ENCODE measurements at places on chromosomes 5 and 9.

GRCh38 chr5:171598641-171599152 lies 179.2 kb downstream of the FGF18 start:
- no peak for DNase-seq

- no peak for DNase-seq
Observed at GRCh38 chr5:69502367-69502766, 9.8 kb downstream of the OCLN start.

DNA sequence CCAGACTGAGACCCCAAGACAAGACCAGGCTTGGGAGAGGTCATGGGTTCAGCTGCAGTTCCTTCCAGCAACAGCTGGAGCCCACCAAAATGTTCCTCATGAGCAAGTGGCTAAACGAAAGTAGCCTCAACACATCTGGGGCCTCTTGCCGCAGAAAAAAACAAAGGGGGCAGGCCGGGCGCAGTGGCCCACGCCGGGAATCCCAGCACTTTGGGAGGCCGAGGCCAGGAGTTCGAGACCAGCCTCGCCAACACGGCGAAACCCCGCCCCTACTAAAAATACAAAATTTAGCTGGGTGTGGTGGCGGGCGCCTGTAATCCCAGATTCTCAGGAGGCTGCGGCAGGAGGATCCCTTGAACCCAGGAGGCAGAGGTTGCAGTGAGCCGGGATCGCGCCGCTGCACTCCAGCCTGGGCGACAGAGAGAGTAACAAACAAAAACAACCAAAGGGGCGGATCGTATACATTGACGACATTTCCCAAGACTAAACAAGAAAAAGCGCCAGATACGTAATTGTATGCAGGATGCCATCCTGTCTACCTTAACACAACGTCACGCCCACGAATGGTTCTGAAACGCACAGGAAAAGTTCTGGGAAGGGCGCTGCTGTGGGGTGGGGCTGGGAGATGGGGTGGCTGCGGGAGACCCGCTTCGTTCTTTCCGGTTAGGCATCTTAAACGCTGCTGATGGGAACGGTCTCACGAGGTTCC lies 1.7 kb downstream of the INPP5E start:
- no peak for DNase-seq

DNA sequence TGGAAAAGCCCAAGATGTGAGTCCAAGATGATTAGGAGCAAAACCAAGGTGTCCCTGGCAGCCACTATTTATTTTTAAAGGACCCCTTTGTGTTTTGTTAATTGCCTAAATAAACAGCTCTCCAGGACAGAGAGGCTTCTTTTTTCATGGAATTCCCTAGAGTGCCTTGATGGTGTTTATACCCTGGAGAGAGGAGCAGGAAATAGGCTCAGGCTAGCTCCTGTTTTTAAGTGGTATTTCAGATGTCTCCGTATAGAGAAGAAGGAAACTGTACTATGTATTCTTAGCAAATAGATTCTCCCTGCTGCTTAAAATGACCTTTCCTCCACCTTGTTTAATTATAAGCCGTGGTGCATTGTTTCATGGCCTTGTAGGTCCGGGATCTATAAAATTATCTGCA lies 292.4 kb downstream of the CD180 start:
- DNase-seq, result no peak

DNA sequence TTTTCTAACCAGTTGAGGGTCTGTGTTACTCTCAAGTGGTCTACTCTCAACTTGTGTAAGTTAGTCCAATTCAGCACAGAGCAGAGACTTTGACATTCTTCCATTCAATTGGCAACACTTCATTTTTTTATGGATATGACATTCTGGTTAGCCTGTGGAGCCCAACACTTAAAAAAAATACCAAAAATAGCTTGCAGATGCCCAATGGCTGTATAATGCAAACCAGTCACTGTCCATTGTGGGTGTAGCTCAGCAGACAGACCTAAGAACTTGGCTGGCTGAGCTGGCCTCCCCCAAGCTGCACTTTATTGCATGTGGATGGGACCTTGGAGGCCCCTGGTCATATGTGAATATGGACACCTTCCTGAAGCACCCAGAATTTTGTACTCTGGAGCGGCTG lies 103.2 kb downstream of the DPYSL3 start:
- no peak for DNase-seq

DNA sequence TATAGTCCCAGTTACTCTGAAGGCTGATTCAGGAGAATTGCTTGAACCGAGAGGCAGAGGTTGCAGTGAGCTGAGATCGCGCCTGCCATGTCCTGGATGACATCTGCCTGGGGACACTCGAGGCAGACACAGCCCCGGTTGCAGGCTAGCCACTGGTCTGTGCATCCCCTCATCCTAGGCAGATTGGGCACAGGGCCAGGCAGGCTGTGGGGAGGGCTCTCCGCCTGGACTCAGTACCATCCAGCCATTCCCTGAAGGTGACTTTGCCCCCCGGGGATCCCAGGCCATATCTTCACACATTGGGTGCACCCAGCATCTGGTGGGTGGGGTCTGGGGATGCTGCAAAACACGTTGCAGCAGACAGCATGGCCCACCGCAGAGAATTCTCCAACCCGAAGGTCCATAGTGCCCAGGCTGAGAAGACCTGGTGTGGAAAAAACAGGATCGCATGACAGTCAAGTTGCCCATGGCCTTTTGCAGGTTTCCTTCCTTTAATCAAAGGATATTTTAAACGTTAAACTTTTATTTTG lies 50.9 kb upstream of the SUSD3 start:
- DNase-seq, result no peak

- DNase-seq, result no peak
Observed at GRCh38 chr5:88262116-88262515, 6.5 kb downstream of the TMEM161B start.

DNA sequence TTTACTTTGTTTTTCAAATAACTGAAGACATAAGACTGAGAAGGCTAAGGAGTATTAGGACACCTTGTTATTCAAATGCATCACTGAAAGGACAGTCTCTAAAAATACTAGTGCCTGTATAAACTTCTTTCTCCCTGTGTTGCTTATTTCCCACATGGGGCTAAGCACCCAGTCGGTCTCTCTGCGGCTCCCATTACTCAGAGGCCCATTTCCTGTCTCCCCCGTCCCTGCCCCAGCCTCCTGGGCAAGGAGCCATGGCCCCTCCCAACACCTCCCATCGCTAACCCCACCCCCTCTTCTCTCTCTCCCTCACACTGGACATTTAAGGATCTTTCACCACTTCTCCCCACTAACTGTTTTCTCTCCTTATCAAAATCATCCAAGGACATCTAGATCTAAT lies 81.9 kb downstream of the EBF1 start:
- DNase-seq, result no peak

- no peak for DNase-seq
Observed at GRCh38 chr5:113067635-113068344, 91.2 kb downstream of the DCP2 start.

DNA sequence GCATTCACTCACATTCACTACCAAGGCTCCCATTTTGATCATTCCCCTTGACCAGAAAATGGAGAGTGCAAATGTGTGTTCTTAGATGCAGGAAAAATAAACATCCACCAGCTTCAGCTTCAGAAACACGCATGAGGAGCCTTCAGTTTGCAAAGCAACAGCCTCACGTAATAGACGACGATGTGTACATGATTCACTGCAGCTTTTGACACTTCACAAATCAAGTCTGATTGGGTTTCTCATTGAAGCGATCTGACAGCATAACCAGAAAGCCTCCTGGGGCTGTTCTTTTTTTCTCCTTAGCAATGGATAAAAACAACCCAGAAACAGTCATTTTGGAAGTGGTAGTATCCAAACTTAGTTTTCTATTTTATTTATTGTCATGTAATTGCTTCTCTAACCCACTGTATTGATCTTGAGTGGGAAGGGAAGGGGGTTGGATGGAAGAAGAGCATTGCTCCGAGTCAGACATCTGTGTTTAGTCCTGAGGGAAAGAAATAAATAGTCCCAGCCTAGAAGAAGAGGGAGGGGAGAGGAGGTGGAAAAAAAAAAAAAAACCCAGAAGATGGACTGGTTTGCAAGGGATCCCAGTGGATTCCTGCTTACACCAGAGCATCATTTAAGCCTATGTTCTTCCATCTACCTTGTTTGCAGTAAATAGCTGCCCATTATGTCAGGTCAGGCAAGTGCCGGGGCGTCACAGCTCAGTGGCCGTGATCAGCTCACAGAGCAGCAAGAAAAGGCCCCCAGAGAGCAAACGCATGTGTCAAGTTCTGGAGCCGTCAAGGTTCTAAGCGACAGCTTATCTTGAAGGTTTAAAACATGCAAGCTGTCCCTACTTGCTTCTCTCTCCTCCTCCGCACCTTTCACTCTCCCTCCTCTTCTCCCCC lies 190.2 kb upstream of the SNX2 start:
- no peak for DNase-seq

GRCh38 chr5:2892466-2893000 lies 141.1 kb upstream of the IRX2 start:
- no peak for DNase-seq

- DNase-seq, result no peak
Observed at GRCh38 chr9:123194023-123194422, 74.4 kb downstream of the STRBP start.

DNA sequence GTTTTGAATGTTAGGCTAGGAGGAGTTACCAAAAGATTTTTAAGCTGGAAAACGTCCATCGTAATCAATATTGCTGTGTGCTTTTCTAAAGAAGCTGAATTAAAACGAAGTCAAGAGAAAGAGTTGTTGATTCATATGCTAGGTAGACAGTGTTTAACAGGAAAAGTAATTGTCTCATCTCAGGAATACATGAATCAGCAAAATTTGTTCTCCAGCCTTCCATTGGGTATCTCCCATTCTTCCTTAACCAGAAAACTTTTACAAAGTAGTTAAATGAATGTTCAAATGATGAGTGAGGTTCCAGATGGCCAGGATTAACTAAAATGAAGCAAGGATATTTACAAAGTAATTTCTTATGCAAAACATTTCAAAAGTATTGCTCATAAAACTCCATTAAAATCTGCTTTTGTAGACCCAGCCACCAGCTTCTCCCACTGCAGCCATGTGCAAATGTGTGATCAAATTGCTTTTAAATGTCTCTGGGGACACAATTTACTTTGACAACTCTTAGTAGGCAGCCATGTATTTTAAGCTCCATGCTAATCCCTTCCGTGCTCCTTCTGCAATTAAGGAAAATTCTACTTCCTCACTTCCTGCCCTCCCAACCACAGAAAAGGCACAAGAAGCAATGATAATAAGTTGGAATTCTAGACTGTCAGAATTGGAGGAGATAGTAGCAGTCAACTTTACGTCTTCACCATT lies 121.2 kb downstream of the HTR4 start:
- no peak for DNase-seq

DNA sequence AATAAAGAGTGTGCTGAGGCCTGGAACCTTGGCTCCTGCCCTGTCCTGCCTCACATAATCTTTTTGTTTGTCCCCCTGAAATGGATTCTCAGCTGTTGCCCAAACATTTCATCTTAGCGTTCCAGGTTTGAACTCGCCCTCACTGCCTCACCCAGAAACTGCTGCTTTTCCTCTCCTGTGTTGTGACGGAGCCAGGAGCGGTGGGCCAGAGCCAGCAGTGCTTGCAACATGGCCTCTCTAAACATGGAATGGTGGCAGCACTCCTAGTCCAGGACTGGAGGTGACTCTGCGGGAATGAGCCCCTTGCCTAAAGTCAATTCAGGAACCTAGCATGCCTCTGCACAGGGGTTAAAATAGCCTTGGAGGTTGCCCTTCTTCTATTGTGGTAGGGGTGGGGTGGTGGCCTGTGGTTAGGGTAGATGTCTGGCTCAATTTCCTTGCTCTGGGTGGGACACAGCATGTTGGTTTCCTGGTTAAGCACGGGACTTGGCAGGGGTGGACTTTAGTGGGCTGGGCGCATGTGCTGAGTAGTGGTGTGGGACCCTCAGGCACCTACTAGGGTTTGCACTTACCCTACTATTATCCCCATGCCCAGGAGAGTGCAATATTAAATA lies 101.6 kb downstream of the SLC25A46 start:
- DNase-seq, result no peak

- DNase-seq, result no peak
Observed at GRCh38 chr9:92173318-92173717, 58.1 kb upstream of the SPTLC1 start.

DNA sequence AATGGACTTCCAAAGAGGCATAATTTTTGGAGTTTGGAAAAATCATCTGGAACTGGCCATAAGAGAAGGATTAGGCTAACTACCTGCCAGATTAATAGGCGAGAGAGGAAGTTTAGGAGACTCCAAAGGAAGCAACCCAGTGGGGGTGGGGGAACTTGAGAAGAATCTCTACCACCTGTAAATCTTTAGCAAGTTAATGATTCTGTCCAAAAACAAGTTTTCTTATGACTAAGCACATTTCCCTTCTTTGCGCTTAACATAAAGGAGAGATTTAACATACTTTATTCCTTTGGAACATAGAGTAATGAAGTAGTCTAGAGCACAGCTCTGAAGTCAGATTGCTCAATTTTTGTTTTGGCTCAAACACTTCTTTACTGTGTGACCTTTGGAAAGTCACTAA lies 58.2 kb upstream of the PAPPA start:
- DNase-seq, result no peak

DNA sequence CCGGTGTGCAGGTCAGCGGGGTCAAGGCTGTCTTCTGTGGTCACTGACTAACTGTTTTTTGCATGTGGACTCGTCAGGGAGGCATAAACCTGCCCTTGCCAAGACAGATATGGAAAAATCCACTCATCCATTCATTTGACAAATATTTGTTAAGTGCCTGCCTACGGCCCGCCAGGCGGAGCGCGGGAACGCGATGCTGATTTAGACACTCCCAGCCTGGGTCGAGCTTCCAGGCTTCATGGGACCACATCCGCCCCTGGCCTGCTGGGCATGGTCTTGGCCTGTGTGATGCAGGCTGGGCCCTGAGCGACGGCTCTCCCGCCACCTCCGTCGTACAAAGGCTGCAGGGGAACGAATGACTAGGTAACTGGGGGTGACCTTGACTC lies 18.1 kb downstream of the MYMK start:
- DNase-seq, result no peak

GRCh38 chr5:74454263-74455030 lies 186.1 kb downstream of the ENC1 start:
- DNase-seq, result no peak

DNA sequence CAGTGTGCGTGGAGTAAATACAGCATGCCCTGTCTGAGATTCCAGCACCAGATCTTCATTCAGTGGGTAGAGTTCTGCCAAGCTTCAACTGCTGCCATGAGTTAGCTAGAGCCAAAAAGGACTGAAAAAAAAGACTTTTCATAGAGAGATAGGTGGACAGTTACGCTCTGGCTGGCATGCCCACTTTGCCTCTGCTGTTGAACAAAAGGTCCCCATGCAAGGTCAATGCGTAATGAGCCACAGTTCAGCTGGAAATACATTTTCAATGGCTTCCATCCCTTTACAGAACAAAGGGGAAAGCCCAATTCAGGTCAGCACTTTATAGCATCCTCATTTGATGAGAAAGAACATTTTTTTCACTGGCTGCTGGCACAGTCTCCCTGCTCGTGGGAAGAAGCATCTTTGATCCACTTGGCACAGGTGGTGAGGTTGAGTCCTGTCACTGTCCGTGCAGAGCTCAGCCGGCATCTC lies 86.9 kb upstream of the ERCC6L2 start:
- DNase-seq, result no peak

- DNase-seq, result no peak
Observed at GRCh38 chr5:177357146-177357458, 622 bp upstream of the RGS14 start.

- no peak for DNase-seq
Observed at GRCh38 chr5:57435701-57436134, 46.9 kb downstream of the ACTBL2 start.
